ENCODE measurements at places on chromosomes 4 and X.

GRCh38 chr4:114368751-114369150 lies 229.9 kb upstream of the UGT8 start:
- DNase-seq = no peak

DNA sequence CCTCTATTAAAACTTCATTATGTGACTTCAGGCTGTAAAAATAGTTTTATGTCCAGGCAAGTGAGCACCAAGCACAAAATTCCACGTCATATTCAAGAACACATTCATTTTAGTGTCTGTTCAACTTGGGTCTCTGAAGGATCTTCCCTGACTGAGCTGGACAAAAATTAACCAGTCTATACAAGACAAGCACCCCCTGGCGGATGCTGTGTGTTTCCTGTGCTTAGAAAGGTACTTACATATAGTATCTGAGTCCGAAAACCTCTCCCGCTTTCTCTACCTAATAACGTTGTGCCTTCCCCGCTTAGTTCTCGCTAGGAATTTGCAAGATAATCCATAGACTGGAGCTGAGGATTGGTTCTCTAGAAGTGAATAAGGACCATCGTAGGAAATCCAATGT lies 2214.5 kb upstream of the TENM3 start:
- no peak for DNase-seq

GRCh38 chr4:7637971-7638370 lies 203.2 kb upstream of the PSAPL1 start:
- DNase-seq = no peak

- no peak for DNase-seq
These were observed 22.4 kb downstream of the TMEM33 start for GRCh38 chr4:41957634-41958033.

GRCh38 chrX:137058339-137059127 lies 24.7 kb upstream of the GPR101 start:
- no peak for DNase-seq

GRCh38 chr4:85030156-85030555 lies 63.7 kb upstream of the WDFY3 start:
- no peak for DNase-seq

DNA sequence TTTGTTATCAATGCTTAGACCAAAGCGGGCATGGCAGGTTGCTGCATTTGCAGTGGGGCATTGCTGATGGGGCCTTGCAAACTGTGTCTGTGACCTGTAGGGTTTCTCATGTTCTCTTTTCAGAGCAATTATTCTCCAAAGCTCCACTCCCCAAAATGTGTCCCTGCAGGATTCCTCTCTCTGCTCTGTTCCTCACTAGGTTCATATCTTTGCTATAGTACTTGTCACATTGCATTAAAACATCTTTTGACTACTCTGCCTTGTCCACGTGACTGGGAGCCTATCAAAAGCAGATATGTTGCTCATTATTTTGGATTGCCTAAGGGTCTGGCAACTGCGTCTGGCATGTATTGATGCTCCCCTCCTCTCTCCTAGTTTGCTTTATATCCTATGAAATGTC lies 177.7 kb upstream of the MID1 start:
- DNase-seq = no peak

- no peak for DNase-seq
These were observed 258.1 kb upstream of the GK2 start for GRCh38 chr4:79666112-79666511.

DNA sequence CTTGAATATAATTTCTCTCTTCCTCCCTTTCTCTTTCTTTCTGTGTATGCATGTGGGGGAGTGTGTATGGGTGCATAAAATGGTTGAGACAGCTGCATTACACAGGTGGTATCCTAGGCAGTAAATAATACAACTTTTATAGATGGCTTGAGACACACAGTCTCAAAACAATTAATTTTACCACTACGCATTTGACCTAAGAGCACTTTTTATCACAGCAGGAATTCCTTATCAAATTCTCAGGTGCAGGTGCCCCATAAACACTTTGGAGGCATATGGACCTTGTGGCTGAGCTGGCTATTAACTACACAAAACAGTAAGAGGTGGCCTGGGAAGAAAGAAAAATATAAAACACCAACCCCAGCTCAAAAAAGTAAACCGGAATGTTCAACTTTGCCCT lies 91.3 kb downstream of the RASGEF1B start:
- no peak for DNase-seq

- DNase-seq = no peak
These were observed 2.7 kb downstream of the TFE3 start for GRCh38 chrX:49040376-49040955.

DNA sequence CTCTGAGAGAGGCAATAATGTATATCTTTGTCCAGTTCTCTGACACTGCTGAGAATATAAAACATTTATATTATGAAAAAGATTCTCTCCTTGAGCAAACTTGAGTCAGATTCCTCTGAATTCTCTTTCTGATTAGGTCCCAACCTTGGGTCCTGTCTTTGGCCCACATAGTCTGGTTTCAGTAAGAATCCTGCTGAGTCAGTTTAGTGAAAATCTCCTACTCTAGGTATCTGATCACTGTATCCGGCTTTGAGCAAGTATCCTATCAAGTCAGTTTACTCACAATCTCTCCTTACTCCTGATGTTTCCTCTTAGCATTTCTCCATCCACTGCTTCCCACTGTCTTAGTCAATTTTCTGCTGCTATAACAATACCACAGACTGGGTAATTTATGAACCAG lies 253.9 kb downstream of the OPHN1 start:
- DNase-seq = no peak

GRCh38 chrX:68865300-68865699 lies 36.5 kb downstream of the EFNB1 start:
- DNase-seq = no peak

- no peak for DNase-seq
These were observed 23.3 kb downstream of the HOPX start for GRCh38 chr4:56657818-56658217.

GRCh38 chr4:13492747-13493146 lies 8.6 kb upstream of the RAB28 start:
- no peak for DNase-seq
